ENCODE measurements at places on chromosomes 2 and 18.

DNA sequence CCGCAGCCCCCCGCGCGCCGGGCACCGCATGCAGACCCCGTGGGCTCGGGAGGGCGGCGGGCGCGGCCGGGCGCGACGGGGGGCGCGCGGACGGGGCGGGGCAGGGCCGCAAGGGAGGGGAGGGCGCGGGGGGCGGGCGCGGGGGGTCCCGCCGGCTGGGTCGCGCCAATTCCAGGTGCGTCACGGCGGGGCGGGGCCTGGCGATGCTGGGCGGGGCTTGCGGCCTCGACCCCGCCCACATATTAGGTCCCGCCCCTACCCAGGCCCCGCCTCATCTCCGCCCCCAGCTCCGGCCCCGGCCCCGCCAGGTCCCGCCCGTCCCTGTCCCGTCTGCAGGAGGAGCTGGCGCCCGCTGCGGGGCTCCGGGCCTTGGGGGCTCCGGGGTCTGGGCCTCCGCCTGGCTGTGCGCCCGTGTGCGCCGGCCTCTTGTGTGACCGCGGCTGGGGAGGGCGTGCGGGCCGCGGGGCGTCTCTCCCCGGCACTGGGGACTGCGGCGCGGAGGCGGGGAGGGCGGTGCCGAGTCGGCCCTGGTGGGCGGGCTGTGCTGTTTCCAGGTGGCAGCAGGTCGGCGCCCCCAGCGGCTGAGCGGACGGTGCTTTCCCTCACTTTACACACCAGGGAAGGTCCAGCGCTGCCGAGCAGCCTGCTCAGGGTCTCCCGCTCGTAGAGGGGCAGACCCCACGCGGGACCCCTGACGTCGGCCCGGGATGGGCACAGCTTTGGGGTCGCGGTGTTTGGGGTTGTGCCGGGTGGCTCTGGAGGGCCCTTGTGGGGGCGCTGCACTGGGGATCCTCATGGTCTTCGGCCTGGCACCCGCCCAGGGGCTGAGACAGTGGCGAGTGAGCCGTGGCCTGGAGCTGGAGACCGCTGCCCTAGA, 554 bp downstream of the ING5 start:
- DNase-seq, result peak; percentile 88

DNA sequence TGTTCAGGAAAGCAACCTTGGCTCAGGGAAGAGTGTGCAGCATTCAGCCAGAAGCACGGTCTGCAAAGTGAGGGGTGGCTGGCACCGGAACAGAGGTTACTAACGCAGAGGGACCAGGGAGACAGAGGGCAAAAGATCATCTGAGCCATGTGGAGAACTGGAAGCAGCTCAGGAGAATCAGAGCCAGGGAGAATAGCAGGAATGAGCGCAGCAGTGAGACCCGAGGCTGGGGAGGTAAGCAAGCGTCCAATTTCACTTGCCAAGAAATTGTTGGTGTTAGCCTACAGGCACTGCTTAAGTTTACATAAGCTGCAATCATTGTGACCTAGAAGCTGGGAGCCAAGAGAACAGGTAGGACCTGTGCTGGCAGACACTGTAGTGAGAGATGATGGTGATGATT, 372.6 kb upstream of the POU3F3 start:
- no peak for DNase-seq

DNA sequence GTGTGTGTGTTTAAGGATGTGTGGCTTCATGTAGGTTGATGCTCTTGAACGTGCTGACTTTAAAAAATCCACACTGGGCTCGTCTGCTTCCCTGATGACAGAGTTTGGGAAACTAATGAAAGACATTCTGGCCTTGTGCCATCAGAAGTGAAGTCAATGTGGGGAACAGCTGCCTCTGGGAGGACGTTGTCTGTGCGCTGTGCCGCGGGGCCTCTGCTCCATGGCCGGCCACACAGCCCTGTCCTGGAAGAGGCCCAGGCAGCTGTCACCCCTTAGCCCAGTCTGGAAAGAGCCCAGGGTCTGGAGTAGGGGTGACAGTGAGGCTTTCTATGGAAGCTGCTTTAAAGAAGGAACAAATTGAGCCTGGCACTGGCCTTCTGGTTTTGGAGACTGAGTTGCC, 155.8 kb downstream of the SH3RF3 start:
- DNase-seq, result no peak

- no peak for DNase-seq
These were observed 282.1 kb upstream of the TRIB2 start for GRCh38 chr2:12434630-12435098.

DNA sequence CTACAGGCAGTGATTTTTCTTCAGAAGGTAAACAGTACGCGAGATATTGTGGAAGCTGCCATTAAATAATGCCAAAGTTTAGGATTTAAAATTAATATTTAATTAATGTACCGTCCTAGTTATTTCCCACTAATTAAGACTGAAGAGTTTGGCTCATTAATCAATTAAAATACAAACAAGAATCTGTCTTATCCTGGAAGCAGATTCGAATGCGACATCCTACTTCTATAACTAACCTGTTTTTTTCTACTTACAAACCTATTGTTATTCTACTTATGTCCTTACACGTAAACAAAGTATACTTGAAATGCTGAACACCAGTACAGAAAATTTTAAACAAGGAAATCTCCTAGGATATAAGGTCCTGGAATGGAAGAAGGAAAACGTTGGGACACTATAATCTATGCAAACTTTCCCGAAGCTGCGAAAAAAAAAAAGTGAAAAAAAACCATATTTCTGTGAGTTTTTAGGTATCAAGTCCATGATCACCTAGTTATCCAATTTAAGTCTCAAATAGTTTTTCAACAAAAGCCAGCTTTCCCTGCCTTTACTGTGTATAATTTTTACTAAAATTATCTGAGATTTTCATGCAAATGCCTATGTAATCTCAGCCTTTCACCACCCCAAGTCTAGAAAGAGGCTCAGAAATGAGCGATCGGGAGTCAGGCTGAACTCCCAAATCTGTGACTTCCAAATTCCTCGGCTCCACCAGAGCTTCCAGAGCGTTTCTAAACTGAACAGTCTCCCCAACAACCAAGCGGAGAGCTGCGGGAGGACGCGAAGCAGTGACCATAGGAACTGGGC, 1.2 kb upstream of the C2orf15 start:
- DNase-seq, result peak; percentile 3

GRCh38 chr18:73850782-73851181, 296.9 kb downstream of the FBXO15 start:
- no peak for DNase-seq

DNA sequence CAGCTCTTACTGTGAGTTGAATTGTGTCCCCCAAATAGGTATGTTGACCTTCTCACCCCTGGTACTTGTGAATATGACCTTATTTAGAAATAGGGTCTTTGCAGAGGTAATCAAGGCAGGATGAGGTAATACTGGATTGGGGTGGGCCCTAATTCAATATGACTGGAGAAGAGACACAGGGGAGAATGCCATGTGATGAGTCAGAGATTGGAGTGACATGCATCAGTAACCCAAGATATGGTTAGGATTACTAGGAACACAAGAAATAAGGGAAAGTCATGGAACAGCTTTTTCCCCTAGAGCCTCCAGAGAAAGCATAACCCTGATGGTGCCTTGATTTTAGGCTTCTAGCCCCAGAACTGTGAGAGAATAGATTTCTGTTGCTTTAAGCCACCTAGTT, 37.0 kb upstream of the ATP5MC3 start:
- DNase-seq, result no peak

- no peak for DNase-seq
These were observed 238.6 kb downstream of the C1D start for GRCh38 chr2:67824186-67824585.

- DNase-seq, result peak; percentile 3
These were observed 80.5 kb upstream of the ITPRID2 start for GRCh38 chr2:181810823-181811695.

DNA sequence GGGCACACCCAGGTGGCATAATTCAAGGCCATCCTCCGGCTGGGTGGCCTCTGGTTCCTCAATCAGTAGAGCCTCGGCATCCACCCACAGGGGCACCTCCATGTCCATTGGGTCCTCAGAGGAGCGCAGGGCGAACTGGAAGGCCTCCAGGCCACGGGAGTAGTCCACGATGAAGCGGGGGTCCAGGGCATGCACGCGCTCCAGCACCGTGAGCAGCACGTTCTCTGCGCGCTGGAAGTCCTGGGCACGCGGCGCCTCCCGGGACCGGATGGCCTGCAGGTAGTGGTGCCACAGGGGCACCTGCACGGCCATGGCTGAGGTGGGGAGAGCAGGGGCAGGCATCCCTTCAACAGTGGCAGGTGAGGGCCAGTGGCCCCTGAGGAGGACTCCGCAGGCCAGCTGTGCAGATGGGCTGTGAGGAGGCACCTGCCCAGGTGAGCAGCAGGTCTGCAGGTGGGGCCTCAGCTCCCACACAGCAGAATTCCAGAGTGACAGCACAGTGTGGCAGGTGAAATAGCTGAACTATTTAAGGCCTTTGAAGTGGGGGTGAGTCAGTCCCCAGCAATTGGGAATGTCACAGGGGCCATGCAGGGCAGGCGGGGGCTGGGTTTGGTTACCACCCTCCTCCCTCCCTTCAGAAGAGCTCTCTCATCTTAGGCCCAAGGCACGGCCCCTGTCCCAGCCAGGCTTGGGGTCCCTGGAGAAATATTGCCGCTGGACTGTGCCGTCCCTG, at the start of gene MAB21L4:
TSS of gene MAB21L4 (minus strand) at position 501 of the 733 bp plus-strand sequence. CDS start at position 342, 159 bp downstream.
- no peak for DNase-seq

- DNase-seq, result no peak
These were observed 67.5 kb downstream of the SPATS2L start for GRCh38 chr2:200373973-200374416.

- DNase-seq, result no peak
These were observed 121.3 kb upstream of the NRXN1 start for GRCh38 chr2:51153236-51153635.

DNA sequence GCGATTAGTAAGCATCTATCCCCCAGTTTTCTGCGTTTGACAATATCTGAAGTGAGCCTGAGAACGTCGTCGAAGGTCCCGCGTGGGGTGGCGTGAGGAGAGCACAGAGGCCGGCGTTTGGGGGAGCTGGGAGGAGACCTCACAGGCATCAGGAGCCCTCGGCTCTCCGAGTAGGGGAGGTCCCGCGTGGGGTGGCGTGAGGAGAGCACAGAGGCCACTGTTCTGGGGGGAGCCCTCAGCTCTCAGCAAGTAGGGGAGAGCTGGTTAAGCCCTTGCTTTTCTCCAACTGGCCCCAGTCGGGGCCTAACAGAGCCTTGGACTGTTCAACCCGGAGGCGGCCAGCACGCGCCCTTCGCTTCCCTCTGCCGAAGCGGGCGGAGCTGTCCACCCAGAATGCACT, 134.3 kb downstream of the NFATC1 start:
- DNase-seq, result no peak

GRCh38 chr18:23487738-23488570, 15.4 kb upstream of the RMC1 start:
- DNase-seq, result no peak

GRCh38 chr2:191363267-191363666, 118.1 kb downstream of the MYO1B start:
- no peak for DNase-seq

- peak; percentile 58 for DNase-seq
These were observed 813.7 kb downstream of the ERBB4 start for GRCh38 chr2:211724933-211725332.

DNA sequence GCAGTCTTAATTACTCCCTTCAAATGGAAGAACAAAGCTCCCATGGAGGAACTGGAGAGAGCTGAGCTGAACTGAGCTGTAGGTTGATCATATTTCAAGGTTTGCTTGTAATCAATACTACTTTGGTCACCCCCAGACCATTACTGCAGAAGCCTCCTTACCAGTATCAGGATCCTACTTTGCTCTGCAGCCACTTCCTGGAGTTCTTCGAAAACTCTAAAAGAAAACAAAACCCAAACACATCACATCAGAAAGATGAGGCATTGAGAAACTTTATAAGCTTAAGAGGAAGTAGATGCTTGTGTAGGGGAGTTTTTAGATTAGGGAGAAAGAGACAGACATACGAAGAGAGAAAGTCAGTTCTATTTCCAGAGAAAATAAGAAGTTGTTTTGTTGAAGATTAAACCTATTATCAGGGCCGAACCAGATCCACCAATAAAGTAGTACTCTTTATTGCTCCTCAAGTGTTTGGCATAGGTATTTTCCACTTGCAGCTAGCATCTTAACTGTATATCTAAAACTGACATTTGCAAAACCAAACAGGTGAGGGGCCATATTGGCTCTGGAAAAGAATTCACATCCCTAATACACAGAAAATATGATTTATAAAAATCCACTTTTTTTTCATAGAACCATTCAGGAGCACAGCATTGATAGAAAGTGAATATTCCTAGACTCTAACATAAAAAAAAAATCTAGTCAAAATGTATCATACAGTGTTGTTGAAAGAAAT, 166.9 kb upstream of the KLF7 start:
- DNase-seq, result no peak

DNA sequence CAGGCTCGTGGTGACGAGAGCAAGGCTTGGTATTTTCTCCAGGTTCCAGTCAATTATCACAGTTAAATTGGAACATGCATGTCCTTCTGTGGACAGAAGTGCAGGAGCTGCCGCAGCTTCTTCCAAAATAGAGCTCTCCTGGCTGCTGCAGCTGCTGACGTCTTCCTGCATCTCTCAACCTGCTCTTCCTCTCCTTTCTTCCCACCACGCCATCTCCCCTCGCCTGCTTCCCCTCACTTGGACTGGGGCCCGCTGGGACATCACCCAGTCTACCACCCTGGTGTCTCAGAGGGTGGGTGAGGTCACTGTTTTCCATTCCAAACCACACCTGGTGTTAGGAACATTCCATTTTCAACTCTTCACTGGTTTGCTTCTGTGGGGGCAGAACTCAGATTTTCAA, 41.4 kb downstream of the SPP2 start:
- DNase-seq, result no peak

DNA sequence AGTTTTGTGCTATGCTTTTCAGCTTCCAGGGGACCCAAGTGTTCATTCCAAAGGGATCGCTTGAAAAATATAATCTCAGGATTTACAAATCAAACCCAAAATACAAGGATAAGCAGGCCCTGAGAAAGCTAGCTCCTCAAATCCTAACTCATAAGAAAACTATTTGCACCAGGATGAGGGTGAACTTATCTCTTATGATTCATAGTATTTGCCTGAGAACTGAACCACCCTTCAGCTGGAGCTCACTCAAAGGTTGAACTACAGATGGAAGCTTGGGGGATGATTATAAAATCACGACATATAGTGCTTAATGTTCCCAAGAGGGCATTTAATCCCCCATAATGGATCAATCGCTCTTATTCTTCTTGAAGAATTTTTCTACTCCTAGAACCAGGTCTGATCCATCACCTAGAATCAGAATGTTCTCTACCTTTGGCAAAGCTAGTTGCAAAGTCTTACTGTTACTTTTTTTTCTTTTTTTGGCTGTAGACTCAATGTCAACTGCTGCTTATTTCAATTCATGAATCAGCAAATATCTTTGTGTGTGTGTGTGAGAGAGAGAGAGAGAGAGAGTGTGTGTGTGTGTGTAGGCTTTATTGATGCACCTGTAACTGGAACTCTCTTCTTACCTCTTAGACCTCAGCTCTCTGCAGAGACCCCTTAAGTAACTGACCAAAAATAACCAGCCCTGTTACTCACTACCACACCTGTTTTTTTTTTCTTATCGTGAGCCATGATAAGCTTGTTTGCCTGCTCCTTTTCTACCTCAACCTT, 44.8 kb downstream of the ARL4C start:
- no peak for DNase-seq

DNA sequence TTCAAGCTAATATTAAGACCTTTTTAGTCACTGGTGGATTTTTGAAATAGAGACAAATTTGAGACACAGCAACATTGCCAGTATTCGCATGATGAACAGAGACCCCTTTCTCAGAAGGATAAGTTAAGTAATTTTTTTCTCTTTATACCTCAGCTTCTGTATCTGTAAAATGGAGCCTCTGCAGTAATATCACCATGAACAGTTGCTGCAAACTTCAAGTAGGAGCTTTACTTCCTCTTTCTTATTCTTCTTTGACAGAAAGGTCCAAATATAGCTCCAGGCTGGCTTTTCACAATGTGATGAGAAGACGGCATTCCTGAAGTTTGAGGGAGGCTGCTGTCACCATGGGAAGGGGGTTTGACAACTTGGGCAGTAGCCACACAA, 158.7 kb downstream of the TDRD15 start:
- no peak for DNase-seq
